BJ (cell line): ENCODE measurements at places on chromosomes 16 and 17. TPM values are rescaled to one million over a fixed set of nuclear protein-coding genes. Genes with fewer than 3 reads are reported as not detected.

GRCh38 chr17:28325211-28325610 is 6.2 kb downstream of the TMEM97 start:
- no peak for DNase-seq

SHISA6 gene
- polyA plus RNA-seq, result not detected in 2 replicates

- no peak for DNase-seq
Measured at GRCh38 chr16:75806487-75806886, 80.2 kb upstream of the CPHXL start.

DNA sequence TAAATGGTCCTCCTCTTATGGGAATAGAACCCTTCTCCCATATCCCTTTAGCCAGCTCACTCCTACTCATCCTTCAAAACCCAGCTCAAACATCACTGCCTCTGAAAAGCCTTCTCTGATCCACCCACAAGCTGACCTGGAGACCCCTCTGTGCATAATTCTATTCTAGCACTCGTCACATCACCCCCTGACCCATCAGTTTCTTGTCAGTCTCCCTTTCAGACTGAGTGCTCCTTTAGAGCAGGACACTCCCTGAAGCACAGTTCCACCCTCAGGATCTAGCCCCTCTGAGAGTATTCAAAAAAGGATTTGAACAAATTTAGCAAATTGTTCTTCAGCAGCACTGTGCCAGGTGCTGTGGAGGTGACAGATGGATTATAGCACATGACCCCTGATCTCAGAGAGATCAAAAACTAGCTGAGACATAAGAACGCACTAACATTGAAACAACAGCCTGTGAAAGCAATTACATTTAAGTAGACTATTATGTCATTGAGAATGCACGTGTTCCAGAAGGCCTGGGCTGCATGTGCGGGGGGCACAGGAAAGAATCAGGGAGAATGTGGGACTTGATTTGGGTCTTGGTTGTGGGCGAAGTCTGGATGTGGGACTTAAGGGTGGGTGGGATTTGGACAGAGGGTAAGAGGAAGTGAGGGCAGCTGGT is 43.5 kb downstream of the MRPS23 start:
- DNase-seq, result no peak

COPRS gene
- 44.5 and 51.5 TPM in 2 replicates for polyA plus RNA-seq

DNA sequence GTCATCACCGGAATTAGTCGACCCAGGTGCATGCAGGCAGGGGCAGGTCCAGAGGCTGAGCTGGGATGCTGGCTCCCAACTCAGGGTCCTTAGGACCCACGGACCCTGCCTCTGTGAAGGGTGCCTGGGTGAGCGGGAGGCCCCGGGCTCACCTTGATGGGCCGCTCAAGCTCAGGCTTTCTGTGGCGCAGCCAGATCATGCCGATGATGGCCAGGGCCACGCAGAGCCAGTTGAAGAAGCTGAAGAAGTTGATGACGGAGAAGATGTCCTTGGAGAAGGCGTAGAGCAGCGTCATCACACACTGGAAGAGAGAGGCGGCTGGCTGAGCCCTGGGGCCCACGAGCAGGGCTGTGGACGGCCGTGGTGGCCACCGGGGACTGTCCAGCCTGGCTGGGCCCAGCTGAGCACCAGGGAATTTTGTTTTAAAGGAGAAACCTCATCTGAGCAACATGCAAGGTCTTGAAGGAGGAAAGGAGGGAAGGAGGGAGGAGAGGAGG is 32.9 kb downstream of the SLC7A5 start:
- no peak for DNase-seq

GRCh38 chr17:83143817-83144231 is 64.4 kb downstream of the METRNL start:
- DNase-seq, result no peak

DNA sequence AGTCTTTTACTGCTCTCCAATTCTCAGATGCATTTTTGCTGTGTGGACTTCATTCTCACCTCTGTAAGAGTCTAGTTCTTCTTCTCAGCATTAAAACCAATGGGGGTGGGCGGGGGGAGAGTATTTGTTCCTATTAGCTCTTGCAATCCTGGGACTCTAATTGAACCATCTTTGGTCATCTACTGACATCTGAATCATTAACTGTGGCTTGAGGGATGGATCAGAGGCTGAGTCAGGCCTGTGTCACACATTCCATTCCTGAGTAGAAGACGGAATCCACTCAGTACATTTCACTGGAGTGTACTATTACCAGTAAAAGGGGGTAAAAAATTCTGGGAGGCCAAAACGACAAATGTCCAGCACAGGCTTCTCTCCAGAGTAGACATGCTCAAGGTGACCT is 12.8 kb upstream of the ZNF23 start:
- peak; percentile 71 for DNase-seq
